ENCODE measurements at places on chromosomes 7 and 10.

- DNase-seq = no peak
Observed at GRCh38 chr10:59898125-59898835, 8.1 kb downstream of the CCDC6 start.

- DNase-seq = no peak
Observed at GRCh38 chr7:53218730-53219504, 183.5 kb downstream of the POM121L12 start.

DNA sequence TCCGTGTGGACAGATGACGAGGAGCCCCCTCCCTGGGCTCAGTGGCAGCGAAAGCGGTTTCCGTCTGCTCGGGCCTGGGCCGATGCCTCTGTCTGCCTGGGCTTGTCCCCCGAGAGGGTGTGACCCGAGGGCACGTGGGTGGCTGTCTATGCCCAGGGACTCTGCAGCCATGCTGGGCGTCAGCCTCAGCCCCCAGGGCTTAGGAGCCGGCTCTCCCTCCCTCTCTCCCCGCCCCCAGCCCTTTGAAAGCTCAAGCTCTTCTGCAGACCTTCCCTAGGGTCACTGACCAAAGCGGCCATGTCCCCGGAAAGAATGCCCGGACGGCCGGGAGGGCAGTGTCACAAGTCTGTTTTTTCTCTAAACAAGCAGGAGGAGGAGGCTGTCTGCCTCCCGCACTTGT is 7.1 kb downstream of the MICALL2 start:
- no peak for DNase-seq

DNA sequence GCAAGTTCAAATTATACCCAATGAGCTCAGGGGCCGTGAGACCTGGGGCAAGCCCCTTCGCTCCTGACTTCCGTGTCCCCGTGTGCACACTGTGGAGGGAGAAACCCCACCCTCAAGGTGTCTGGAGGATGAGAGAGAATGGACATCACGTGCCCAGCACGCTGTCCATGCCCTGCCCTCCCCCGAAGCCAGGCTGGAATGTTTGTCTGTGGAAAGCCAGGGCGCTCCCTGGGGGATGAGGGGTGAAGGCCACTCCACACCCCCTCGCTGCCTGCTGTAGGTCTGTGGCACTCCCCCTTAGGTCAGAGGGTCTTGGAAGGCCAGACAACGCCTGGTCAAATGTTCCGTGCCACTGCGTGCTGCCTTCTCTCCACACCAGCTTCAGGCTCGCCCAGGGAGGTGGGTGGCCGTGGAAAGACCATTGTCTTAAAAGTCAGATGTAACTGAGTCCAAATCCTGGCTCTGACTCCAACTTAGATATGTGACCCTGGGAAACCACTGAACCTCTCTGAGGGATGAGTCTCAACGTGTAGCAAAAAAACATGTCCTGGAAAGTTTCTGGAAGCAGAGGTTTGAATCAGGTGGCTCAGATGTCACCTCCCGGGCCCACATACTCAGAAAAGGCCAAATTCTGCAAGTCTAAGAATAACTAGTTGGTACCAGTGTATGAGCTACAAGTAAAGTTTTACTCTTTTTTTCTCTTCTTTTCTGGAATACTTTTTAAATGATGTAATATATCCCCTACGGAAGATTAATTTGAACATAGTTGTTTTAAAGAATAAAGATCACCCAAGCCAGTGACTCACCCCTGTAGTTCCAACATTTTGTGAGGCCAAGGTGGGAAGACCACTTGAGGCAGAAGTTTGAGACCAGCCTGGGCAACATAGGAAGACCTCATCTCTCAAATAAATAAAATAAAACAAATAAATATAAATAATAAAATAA is 24.9 kb downstream of the RCC1L start:
- DNase-seq = no peak

DNA sequence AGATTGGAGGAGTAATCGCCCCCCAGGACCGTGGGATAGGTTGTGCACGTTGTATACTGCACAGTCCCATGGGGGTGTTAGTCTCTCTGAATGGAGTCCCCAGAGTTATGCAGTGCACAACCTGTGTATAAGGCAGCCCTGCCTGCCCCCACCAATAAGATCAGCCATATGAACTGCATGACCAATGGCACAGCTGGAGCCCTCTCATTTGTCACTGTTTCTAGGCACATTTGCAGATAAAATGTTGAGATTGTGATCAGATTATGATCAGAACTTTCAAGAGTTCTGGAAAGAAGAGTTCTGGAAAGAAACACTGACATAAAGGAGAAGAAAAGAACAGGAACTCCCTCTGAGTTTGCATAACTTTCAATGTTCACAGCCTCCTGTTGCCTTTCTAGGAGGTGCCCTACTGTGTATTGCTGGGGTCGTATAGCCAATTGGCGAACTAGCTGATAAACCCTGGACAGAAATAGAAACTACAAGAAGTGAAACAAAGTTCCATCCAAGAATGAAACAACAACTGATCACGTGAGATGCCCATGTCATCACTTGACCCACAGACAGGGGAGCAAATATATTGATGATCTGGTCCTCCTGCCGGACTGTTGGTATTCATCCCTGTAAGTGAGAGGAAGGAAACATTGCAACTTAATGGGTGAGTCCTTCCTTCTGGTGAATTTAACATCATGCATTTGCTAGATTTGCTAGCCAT is 49.6 kb upstream of the TOMM7 start:
- no peak for DNase-seq

GRCh38 chr10:125163803-125164202 is 3.4 kb upstream of the CTBP2 start:
- DNase-seq = no peak

GRCh38 chr7:48638041-48638440 is 286.3 kb upstream of the CDC14C start:
- DNase-seq = no peak

DNA sequence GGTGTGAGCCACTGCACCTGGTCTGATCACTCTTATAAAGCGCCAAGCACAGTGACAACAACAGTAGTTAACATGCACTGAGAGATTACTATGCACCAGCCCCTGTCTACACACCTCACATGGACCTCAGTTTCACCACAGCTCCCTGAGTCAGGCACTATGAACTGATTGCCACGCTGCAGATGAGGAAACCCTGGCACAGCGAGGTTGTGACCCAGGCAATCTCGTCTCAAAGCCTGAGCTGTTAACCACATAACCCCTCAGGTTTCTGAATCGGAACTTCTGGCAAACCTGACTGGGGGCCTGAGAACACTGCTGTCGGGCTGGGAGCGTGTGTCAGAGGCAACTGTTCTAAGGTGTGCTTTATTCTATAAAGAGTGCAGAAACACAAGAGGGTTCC is 150.8 kb downstream of the RNF216 start:
- peak; percentile 63 for DNase-seq

All from CD4-positive, alpha-beta T cell treated with Interleukin-2 at 100 ng/mL for 4 hours (primary cell).